ENCODE measurements at places on chromosomes 4 and X. TPM values are rescaled to one million over a fixed set of nuclear protein-coding genes. Genes with fewer than 3 reads are reported as not detected.

ARSJ gene
- 0.16 TPM for total RNA-seq

FRG2 gene
- not detected for total RNA-seq

MND1 gene
- total RNA-seq, result 0.70 TPM

SASH3 gene
- total RNA-seq, result 163 TPM

SOWAHD gene
- 1.1 TPM for total RNA-seq

GPRIN3 gene
- 23.0 TPM for total RNA-seq

CCDC158 gene
- total RNA-seq, result not detected

DIPK2B gene
- not detected for total RNA-seq

GBA3 gene
- not detected for total RNA-seq

SH3RF1 gene
- 0.60 TPM for total RNA-seq

ABCG2 gene
- 1.1 TPM for total RNA-seq

GRCh38 chr4:119707336-119707735 lies 78.7 kb upstream of the PDE5A start:
- no peak for DNase-seq

- DNase-seq, result peak; percentile 18
These were observed 2.2 kb upstream of the CLDN2 start for GRCh38 chrX:106917830-106918500.

GRCh38 chrX:154805696-154806091 lies 409 bp upstream of the MPP1 start:
- DNase-seq, result no peak

DNA sequence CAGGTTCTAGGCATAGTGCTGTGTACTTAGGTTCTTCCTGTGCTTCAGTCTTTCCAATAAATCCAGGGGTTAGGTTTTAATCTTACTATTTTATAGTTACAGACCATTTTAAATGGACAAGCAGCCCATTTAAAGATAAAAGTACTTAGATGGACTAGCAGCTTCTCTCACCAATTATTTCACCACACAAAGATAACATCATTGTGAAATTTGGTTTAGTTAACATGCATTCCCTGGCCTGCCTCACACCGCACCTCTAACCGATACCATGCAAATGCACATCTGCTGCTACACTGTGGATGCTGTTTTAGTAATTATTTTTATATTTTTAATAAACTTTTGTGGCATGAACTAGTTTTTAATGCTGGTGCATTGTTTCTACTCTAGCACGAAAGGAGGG lies 252.6 kb downstream of the RAPGEF2 start:
- no peak for DNase-seq

- DNase-seq, result no peak
These were observed 331.6 kb downstream of the UNC5C start for GRCh38 chr4:95217197-95217596.

DNA sequence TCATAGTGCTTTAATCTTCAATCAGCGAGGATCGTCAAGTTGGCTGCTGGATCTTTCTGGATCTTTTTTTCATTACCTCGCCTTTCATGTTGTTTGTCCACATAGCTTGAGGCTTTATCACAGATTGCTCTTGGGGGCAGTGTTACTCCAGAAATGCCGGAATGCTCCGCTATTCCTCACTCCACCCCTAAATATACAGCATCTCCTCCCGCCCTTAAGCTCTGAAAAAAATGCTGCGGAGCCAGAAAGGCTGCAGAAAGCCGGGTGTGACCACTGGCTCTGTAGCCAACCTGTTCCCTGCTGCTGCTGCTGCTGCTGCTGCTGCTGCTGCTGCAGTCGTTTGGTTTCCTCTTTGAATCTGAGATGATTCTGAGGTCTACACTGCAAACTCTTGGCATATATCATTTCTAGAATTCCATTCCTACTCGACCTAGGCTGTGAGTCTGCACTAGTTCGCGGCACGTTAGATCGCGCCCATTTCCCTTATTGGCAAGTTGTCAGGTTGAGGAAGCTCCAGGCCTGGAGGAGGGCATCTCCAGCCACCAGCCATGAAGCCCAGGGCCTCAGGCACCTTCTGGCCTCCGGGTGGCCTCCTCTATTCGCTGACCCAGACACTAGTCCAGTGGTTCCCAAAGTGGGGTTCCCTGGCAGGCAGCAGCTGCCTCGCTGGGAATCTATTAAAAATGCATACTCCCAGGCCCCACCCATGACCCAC lies 34.2 kb downstream of the WDR13 start:
- peak; percentile 52 for DNase-seq

- DNase-seq, result no peak
These were observed 11.6 kb upstream of the CTBP1 start for GRCh38 chr4:1260418-1261106.

DNA sequence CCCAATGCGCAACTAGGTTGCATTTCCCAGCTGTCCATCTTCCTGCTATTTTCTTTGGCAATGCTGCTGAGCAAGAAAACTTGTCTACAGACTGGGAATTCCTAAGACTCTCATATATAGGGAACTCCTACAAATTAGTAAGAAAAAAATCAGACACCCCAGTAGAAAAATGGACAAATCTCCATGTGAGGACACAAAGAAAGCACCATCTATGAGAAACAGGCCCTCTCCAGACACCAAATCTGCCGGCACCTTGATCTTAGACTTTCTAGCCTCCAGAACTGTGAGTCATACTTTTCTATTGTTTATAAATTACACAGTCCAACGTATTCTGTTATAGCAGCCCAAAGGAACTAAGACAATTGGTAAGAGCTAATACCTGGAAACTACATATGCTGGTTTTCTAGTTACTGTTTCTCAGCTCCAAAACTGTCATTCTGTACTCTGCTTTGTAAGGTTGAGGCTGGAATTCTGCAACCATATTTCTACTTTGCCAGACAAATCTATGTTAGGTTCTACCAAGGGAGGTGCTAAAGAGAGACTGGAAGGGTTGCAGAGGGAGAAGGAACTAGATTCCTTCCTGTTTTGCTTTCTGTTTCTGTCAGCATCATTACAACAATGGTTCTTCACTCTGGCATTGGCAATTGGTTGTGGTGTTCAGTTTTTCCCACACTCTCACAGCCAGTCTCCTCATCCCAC lies 35.7 kb upstream of the FAM241A start:
- no peak for DNase-seq

DNA sequence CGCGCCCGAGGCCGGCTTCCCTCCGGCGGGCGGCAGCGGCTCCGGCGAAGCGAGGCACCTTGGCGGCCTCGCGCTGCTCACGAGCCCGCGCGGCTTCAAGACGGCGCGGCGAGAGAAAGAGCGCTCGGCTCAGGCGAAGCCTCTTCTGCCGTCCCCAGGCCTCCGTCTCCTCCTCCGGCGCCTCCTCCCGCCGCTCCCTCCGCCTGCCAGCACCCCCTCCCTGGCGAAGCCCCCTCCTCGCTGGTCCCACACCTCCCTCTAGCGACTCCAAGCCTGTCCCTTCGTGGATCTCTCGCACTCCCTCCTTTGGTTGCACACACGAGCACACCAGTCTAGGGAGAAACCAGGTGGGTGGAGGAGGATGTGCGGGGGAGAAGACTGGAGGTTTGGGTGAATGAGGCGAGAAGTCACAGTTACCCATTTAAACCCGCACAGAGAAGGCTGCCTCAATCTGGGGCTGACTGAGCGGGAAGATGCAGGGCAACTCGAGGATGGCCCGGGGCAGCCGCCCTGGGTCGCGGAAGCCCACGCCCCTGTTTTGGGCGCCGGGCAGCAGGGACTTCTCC lies at the start of gene CAMK2D:
Gene CAMK2D (minus strand): TSS at position 119 of the 566 bp plus-strand sequence. CDS start 670 bp downstream, outside the sequence.
- peak; percentile 74 for DNase-seq

DNA sequence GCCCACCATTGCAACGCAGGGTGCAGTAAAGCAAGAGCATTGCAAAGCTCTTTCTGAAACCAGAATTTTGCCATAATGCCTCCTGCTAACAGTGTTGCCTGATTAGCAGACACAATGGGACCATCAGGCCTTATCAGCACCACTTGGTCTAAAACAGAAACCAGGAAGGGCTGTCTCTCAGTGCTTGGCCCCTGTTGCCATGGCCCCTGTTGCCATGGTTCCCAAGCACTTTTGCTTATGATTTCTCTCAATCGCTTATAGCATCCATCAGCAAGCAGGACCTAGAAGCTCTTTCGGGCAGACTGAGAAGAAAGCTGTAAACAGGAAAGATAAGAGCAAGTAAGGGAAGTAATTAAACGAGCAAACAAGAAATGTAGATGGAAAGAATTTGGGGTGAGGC lies 36.8 kb downstream of the RTL5 start:
- DNase-seq, result peak; percentile 67

- DNase-seq, result no peak
These were observed 435.8 kb downstream of the SPRY1 start for GRCh38 chr4:123832173-123833026.

- no peak for DNase-seq
These were observed 341.1 kb downstream of the GBA3 start for GRCh38 chr4:23033796-23034195.

DNA sequence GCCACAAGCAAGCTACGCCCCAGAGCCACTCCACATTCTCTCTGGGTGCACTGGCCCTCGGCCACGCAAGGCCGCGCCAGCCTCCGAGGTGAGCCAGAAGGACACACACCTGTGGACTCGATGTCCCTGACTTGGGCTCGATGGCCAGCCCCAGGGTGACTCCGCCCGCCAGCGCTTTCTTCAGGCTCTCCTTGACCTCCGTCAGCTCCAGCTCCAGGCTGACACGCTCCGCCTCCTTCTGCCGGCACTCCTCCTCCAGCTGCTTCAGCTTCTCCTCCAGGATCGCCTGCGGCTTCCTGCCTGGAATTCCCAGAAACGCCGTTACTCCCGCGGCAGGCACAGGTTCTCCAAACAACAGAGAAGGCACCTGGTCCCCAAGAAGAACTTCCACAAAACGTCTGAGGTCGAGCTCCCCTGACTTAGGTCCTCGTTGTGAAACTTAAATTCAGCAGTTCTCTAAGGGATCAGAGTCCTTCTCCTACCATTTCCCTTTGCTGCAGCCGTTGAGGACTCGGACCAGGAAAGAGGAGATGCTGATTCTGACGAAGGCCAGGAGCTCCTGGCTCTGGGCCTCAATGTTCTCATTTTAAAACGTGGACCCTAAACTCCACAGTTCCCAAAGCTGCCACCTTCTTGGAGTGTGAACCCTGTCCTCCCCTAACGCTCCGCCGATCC lies 166.8 kb downstream of the AFAP1 start:
- no peak for DNase-seq

- no peak for DNase-seq
These were observed 109.1 kb upstream of the TBL1X start for GRCh38 chrX:9355739-9356138.

- no peak for DNase-seq
These were observed 541.4 kb downstream of the TLL1 start for GRCh38 chr4:166414431-166414830.

Data from T-cell (primary cell).